ENCODE measurements at places on chromosomes 3 and 15.

DNA sequence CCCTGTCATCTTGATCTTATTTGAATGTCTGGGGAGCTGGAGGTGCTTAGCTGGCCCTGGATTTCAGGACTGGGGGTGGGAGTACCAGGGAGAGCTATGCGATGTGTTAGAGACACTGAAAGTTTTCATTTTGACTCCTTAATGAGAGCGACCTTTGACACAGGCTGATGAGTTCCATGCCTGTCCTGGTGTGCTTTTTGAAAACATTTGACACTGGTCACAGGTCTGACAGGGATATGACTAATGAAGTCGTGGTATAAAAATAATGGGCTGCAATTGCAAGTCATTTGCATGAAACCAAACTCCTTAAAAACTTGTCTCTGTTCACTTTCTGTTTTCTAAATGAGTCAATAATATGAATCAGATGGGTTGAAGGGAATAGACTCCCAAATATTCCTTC is 81.9 kb downstream of the MECOM start:
- no peak for DNase-seq

DNA sequence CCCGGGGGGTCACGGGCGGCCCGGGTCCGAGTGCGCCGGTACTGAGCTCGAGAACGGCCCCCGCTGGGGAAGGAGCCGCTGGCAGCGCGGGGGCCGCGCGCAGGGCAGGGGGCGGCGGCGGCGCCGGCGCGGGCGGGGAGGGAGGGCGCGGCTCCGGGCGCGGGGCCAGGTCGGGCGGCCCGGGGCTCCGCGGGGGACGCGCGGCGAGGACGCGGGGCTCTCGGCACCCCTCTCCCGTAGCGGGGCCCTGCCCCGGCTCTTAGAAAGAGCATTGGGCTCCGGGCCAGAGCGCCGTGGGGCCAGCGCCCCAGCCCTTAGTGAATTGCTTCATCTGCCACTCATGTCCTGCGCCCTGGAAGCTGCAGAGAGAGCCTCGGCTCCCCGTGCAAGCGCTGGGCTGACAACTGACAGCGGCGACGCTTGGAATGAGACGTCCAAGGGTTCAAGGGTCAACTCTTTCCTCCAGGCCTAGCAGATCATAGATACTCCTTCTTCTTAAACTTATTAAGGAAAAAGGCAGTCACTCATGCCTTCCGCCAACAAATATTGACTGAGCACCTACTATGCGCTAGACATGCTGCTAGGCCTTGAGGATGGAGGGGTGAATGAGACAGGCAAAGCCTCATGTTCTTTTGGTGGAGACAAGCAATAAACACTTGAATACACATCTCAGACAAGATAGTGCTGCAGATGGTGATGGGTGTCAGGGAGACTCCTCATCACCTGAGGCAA is 140.8 kb downstream of the SMAD6 start:
- DNase-seq, result no peak

GRCh38 chr3:38173834-38174418 is 8.6 kb downstream of the OXSR1 start:
- DNase-seq, result no peak

GRCh38 chr15:36775209-36775608 is 195.8 kb downstream of the CDIN1 start:
- DNase-seq, result no peak

DNA sequence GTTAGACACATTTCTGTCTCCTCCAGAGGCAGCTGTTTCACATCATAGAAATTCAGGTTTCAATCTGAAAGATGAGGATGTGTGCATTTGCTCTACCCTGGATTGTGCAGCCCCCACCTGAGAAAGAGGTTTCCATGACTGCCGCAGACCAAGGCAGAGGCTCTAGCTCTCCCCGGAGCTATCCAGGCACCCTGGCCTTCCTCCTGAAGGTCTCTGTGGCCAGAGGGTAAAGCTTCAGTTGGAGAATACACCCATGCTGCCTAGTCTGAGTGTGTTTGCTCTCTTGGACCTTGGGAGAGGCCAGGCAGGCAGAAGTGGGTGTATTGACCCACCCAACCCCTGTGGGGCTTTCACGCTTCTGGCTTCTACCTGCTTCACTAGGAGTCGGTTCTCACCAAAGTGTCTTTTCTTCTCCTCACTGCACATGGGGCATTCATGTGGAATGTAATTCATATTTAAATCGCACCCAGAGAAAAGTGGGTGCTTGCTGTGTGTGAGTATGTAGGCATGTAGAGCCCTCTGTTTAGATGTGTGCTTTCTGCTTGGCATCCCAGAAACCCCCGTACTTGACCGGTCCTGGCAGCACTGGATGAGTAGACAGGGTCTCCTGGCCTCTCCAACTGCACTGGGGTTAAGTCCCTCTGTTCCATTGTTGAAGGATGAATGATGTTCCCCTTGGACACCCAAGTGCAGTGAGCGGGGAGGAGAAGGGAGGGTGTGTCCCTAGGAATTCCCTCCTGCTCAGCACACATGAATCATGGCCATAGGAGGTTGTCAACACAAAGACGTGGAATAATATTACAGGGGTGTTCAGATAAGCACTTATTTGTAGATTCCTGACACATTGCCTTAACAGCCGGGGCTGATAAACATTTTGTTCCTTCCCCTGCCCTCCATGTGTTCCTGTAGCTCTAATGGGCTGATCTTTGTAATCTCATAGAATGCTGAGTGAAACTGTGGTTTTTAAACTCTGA is 20.3 kb upstream of the RAB6B start:
- DNase-seq, result no peak

- DNase-seq, result no peak
Observed at GRCh38 chr15:96125721-96126415, 204.6 kb upstream of the NR2F2 start.

DNA sequence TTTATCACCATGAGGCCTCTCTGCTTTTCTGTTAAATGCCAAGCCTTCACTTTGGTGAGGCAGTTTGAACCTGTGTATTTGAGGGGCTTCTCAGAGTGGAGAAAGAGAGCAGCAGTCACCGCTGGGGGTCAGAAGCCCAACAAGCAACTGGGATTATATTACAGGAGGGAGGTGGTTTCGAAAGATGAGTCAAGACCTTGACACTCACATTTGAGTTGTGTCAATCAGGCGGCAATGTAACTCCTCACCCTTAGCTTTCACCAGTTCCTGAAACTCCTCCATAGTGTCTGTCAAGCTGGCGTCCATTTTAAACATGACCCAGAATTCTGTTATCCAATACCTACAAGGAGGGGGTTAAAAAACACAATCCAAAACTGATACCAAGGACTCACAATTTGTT is 46.5 kb downstream of the RASGRP1 start:
- no peak for DNase-seq

GRCh38 chr15:68618394-68618793 is 39.6 kb downstream of the CORO2B start:
- no peak for DNase-seq

- no peak for DNase-seq
Observed at GRCh38 chr15:39834256-39834655, 51.6 kb upstream of the FSIP1 start.

DNA sequence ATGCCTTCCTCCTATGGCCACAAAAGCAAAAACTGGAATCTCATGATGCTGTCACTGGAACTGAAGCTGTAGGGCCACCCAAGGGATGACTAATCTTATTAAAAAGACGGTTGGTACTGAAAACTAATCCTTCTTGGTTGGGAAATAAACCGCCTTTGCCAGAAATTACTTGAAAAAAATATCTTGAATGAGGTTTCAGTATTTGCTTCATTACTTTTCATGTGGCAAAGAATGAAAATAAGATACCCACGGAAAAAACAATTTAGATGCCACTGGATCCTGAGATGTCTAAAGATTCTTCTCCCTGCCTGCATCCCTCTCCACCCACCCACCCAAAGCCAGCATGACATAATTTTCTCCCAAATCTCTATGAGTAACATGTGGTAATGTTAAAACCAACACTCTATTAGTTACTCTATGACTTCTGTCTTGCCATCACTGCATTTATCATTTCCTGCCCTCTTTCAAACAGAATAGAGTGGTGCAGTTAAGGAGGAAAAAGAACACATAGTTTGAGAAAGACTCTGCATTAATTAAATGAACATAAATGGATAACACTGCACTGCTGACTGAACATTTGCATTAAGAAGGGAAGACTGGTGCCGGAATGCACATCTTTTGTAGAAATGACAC is 111.8 kb upstream of the DPH6 start:
- DNase-seq, result no peak

GRCh38 chr3:141804447-141804777 is 41.2 kb downstream of the GRK7 start:
- DNase-seq, result no peak

DNA sequence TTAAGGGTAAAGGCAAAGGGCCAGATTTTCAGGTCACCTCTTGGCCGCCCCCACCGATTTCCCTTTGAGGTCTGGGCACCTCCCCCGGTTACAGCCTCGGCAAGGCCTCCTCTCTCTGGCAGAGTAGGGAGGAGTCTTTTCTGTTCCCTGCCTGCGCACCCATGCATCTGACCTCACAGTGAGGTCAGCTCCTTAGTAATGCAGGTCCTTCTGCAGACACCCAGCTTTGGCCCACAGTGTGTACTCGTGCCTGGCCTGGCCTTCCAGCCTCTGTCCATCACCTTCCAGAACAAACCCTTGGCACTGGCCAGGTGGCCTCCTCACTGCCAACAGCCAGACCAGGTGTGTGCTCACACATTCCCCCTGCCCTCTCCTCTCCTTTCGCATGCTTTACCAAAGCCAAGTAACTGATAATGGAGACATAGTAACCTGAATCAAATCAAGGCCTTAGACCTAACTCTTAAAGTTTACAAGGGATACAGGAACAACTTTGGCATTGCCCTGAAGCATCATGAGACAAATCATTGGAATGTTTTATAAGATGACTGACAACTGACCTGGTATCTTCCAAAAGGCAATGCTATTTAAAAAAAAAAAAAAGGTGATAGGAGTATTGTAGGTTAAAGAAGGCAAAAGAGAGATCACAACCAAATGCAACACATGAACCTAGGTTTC is 61.3 kb downstream of the CORO2B start:
- no peak for DNase-seq

DNA sequence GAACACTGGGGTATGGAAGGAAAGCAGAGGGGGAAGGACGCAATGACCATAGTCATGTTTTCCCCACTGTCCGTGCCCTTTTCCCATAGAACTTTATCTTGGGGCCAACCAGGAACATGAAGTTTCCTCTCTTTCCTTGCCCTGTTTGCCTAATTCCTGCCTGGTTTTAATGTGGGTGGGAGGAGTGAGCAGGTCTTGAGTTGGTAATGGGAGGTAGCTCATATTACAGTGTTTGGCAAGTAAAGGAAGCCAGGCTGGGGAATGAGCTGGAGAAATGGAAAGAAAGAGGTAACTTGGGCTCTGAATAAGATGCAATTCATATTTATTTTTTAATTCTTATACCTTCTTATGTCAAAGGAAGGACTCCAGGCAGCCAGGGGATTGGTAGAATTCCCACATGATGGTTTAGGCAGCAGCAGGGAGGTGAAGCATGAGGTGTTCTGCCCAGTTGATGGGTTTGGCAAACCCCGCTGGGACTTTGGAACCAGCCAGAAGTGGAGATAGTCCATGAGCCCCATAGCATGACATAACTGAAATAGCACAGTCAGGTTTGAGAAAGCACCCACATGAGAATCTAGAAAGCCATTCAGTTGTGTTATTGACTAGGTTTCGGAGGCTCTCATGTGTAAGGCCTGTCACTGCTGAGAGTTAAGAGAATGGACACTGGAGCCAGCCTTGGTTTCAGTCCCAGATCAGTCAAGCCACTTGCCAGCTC is 60.0 kb downstream of the CCK start:
- no peak for DNase-seq

GRCh38 chr3:150410311-150411105 is 2.4 kb downstream of the TSC22D2 start:
- DNase-seq, result peak; percentile 53

DNA sequence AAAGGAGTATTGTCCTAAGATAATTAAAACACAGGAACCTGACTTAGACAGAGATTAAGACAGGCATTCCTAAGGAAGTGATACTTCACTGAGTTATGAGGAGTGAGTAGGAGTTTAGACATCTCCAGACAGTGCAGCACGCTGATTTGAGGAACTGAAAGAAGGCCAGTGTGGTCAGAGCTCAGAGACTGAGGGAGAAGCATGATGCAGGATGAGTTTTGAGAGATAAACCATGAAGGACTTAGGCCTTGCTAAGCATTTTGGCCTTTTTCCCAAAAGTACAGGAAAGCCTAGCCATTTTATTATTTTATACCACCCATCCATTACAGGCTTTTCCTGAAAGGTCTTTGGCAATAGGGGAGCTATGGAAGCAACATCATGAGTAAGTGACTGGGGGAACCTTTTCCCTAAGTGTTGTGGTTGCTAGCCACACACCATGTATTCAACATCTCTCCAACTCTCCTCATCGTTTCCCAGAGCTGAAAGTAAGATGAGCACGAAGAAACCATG is 375.6 kb upstream of the TPRG1 start:
- DNase-seq, result no peak

- no peak for DNase-seq
Observed at GRCh38 chr3:132079147-132079546, 44.3 kb upstream of the CPNE4 start.

- no peak for DNase-seq
Observed at GRCh38 chr15:41827290-41827879, 507 bp upstream of the JMJD7 start.

DNA sequence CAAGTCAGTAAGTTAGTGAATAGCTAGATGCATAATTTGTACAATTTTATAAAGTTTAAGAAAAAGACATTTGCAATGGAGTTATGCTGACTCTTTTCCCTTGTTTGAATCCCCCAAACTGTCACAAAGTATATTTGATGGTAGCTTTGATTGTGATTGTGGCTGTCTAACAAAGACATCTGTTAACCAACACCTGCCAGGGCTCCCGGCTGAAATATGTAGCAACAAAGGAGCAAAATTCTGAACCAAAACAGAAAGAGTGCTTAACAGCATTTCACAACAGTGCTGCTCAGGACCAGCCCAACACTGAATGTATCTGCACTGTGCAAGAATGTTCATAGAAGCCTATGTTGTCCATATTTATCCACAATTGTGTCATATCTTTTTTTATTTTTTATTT is 39.4 kb downstream of the LEO1 start:
- DNase-seq, result no peak

- no peak for DNase-seq
Observed at GRCh38 chr3:60330107-60330506, 921.1 kb downstream of the FHIT start.

GRCh38 chr15:42218953-42219592 is 11.0 kb upstream of the VPS39 start:
- DNase-seq, result no peak

DNA sequence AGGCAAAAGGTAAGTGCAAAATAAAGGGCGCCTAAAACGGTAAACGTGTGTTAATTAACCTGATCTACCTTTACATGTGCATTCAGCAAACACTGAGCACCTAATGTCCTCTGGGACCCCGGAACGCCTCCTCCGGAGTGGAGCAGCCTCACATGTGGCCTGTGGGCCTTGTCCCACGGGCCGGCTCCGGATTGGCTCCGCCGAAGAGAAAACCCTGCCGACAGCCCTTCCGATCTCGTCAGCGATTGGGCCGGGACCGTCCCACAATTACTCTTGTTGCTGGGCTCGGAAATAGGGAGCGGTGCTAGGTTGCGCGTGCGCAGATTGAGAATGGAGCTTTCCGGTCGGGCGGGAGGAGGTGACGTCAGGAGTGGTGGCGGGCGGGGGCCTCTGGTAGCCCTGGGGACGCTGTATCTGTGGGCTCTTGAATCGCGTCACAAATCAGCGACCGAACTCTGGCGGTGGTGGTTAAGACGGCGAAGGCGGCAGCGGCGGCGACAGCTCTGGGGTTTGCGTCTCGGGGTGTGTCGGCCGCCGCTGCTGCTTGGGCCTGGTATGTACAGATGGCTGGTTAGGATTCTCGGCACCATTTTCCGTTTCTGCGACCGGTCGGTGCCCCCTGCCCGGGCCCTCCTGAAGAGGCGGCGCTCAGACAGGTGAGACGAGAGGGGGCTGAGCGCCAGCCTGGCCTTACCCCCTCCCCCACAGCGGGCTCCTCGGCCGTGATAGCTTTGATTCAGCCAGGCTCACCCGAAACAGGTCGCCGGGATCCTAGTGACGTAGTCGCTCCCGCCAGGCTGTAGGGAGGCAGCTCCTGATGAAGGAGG is at the start of gene SENP2:
TSS of gene SENP2 (plus strand) at position 437 of the 827 bp plus-strand sequence. CDS start at position 556, 119 bp downstream.
- DNase-seq, result peak; percentile 100

Data from CD8-positive, alpha-beta T cell (primary cell).